ENCODE measurements at places on chromosomes 3 and 15. TPM values are rescaled to one million over a fixed set of nuclear protein-coding genes. Genes with fewer than 3 reads are reported as not detected.

GRCh38 chr3:133753779-133754164, 7.6 kb downstream of the TF start:
- DNase-seq, result no peak

Gene FBLN2
- total RNA-seq, result not detected

DNA sequence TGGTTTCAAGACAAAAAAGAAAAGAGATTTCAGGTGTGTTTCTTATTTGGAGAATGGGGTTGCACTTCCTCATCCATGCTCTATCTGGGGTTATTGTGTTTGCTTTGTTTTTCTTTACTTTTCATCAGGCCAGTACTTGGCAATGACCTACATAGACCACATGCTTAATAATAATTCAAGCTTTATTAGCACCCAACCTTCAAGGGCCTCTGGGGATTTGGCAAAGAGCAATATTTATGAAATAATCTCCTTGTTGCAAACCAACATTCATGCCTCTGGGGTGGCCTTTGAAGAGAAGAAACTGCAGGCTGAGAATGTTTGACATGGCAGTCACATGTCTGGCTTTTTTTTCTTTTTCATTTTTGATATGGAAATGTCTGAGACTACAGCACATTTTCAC, 68.2 kb upstream of the SNRK start:
- DNase-seq, result no peak

DNA sequence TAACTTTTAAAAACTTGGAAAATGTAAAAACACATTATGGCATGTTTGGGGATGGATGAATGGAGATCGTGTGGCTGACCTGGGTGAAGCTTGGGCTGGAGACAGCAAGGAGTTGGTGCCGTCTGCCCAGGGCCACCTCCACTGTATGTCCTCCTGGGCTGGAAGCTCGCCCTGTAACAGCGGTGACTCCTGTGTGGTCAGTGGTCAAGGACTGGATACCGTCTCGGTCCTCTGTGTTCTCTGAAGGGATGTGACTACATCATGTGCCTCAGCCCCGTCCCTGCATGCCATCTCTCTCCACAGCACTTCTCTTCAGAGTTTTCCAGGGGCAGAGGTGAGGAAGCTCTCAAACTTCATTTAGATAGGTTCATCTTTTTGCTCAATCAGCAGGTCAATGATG, 9.5 kb downstream of the LIMD1 start:
- no peak for DNase-seq

Gene PSTPIP1
- not detected for total RNA-seq

DNA sequence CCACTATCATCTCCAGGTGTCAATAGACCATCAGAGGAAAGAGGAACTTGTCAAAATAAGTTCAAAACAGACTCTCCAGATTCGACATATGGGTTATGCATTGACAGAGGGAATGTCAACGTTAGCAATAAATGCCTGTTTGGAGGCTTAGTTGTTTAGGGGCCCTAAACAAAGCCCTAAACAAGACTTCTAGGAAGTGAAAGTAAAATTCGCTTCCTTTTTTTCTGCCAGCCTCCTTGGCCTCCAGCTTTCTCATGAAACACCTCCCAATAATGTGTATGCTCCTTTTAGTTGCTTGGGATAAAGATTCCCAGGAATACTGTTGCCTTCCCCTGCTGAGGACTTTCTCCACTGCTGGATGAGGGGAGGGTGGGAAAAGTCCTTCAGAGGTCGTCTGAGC, 70.9 kb upstream of the ARNT2 start:
- no peak for DNase-seq

Gene ACTC1
- not detected for total RNA-seq

Gene GRAMD2A
- total RNA-seq, result 0.47 TPM

GRCh38 chr3:64291956-64292355, 66.7 kb upstream of the PRICKLE2 start:
- DNase-seq, result no peak

Gene B3GALNT1
- 11.9 TPM for total RNA-seq

DNA sequence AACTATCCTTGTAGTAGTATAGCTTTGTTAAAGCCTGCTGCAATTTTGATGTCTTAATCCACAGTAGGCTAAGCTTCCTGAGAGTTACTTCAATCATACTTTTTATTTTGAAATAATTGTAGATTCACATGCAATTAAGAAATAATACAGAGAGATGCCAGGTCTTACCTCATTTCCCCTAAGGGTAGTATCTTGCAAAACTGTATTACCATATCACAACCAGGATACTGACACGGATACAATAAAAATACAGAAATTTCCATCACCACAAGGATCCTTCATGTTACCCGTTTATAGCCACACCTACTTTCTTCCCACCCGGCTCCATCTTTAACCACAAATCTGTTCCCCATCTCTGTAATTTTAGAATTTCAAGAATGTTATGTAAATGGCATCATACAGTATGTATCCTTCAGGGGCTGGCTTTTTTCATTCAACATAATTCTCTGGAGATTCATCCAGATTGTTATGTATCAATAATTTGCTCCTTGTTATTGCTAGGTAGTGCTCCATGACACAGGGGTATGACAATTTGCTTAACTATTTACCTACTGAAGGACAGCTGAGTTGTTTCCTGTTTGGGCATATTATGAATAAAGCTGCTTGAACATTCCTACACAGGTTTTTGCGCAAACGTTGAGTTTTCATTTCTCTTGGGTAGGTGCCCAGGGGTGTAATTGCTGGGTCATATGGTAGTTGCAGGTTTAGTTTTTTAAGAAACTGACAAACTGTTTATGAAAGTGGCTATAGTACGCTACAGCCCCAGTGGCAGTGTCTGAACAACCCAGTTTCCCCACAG, 21.6 kb downstream of the BDH1 start:
- no peak for DNase-seq

- no peak for DNase-seq
These were observed 23.5 kb downstream of the SYNM start for GRCh38 chr15:99128411-99128810.

GRCh38 chr3:132606085-132606484, 9.0 kb downstream of the ACKR4 start:
- no peak for DNase-seq

- DNase-seq, result peak; percentile 77
These were observed 5.6 kb downstream of the RBP1 start for GRCh38 chr3:139533781-139534454.

GRCh38 chr3:152139651-152140050, 129.1 kb upstream of the MBNL1 start:
- DNase-seq, result no peak

- no peak for DNase-seq
These were observed 104.8 kb upstream of the RAD18 start for GRCh38 chr3:9068051-9068450.

GRCh38 chr3:194577986-194578905, 55.0 kb downstream of the TMEM44 start:
- DNase-seq, result peak; percentile 85

Gene GALNT15
- not detected for total RNA-seq

Gene CAMK2N2
- not detected for total RNA-seq

DNA sequence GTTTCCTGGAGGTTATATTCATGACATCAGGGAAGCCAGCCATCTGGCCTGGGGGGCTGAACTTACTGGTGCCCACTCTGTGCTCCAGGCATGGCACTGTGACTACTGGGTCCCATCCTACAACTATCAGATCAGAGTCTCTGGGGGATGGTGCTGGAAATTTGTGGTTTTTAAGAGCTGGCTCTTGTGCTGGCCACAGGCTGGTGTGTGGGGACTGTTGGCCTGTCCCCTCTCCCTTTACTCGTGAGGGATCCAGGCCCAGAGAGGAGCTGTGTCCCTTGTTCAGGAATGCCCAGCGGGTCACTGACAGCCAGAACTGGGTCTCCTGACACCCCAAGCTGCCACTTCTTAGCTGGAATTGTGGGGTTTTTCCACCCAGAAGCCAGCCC, 44.5 kb upstream of the SEC22A start:
- no peak for DNase-seq

DNA sequence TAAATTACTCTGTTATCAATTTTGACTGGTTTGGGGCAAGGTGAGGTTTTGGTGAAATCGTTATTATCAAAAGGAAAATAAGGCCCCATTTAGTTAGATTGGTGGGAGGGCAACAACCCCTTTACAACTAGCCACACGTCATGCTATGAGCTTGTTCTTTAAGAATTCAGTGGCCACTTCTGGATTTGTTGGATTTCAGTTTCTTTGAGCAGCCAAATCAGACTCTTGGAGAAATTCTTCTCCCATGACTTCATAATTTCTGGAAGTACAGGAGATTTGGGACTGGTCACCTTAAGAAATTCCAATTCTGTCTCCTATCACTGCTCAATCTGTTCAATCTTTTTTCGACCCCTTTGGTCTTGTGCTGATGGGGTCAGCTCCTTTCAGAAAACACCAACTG, 14.8 kb upstream of the WNT5A start:
- no peak for DNase-seq

Gene CELSR3
- 3.6 TPM for total RNA-seq

GRCh38 chr15:35142578-35142977, 57.5 kb upstream of the NANOGP8 start:
- DNase-seq, result no peak

DNA sequence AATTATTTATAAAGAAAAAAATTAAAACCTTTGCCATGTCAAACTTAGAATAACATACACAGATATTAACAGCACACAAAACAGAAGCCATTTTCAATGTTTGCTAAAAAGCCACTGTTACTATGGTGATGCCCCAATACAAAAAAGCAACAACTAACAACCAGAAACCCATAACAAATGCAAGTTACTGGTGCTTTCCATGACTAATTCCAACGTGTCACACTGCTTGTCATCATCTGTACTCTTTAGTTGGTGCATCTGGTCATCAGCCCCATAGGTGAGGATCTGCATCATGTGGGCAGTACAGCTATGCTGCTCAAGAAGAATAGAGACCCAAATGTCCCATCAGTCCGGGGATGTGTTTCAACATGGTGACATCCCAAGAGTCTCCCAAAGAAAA, 52.8 kb downstream of the ATP8B4 start:
- peak; percentile 25 for DNase-seq

- DNase-seq, result no peak
These were observed 89.1 kb upstream of the CFAP20DC start for GRCh38 chr3:59138966-59139365.

Measured in Caki2 (cell line).